Activated T-cell treated with anti-CD3 and anti-CD28 coated beads, Interleukin-2, amount 50 U/mL, for 72 hours (primary cell): ENCODE measurements at places on chromosomes 3 and 15. TPM values are rescaled to one million over a fixed set of nuclear protein-coding genes. Genes with fewer than 3 reads are reported as not detected.

DNA sequence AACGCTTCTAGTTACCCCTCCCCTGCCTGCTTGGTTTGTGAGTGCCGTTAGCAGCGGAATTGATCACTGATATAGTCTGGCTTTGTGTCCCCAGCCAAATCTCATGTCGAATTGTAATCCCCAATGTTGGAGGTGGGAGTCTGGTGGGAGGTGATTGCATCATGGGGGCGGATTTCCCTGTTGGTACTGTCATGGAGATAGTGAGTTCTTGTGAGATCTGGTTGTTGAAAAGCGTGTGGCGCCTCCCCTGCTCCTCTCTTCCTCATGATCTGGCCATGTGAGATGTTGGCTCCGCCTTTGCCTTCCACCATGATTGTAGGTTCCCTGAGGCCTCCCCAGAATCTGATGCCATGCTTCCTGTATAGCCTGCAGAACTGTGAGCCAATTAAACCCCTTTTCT, 47.3 kb upstream of the PGPEP1L start:
- peaks cover 26% of the 10 kb centered on the region for H3K27me3 ChIP-seq
- no peaks in the 10 kb centered on the region for H3K36me3 ChIP-seq
- no peak for DNase-seq

DNA sequence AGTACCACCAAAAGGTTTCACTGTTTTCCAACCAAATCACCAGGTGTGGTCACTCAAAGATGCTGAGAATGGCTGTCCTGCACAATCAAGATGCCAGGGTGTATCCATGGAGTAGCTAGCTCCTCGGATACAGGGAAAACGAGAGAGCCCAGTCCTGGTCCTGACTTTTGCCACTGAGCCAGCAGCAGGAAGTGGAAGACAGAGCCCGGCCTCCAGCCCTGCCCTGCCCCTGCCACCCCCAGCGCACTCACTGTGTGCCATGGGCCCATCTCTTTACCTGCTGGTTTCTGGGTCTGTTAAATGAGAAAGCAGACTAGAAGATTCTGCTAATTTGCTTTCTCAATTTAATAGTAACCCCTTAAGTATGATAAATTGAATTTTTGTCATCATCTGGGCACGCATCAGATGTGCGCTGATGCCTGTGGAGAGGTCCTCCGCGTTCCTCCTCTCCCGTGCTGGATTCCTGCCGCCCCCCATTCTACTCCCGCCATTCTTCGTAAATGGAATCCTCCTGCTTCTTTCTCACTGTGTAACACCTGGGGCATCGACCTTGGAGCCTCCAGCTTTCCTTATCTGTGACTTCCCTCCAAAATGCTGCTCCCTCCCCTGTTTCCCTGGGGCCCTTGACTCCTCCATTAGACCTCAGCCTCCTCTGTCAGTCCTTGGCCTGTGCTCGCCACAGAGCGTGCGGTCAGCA, 18.0 kb downstream of the TNFAIP8L3 start:
- no peak for DNase-seq
- no peak overlapping the region for H3K27ac ChIP-seq
- peaks cover 27% of the 10 kb centered on the region for H3K4me1 ChIP-seq
- no peaks in the 10 kb centered on the region for H3K36me3 ChIP-seq
- peak overlapping the region; percentile 39 for H3K4me3 ChIP-seq

- H3K36me3 ChIP-seq = no peaks in the 10 kb centered on the region
- DNase-seq = no peak
- H3K4me3 ChIP-seq = no peak overlapping the region
- no peaks in the 10 kb centered on the region for H3K4me1 ChIP-seq
- peaks cover 12% of the 10 kb centered on the region for H3K27me3 ChIP-seq
Measured at GRCh38 chr15:23072633-23073032, 33.3 kb upstream of the TUBGCP5 start.

The UROC1 gene
- total RNA-seq = not detected

DNA sequence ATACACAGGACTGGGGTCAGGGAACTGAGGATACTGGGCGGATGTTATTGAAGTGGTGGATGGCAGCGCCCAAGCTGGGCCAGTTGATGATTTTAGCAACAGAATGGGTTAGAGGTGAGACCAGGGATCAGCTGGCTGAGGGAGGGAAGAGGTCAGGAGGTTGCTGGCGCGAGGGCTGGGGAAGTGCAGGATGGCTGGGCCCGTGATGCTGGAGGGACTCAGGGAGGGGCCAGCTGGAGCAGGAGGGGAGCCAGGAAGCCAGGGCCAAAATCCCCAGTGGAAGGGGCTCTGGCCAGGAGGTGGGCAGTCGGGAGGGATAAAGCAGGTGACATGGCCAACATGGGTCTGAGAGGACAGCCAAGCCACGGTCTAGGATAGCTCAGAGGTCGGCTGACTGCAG, 178.0 kb downstream of the NSMCE3 start:
- H3K27me3 ChIP-seq = no peaks in the 10 kb centered on the region
- H3K36me3 ChIP-seq = no peaks in the 10 kb centered on the region
- peaks cover 14% of the 10 kb centered on the region for H3K4me1 ChIP-seq

DNA sequence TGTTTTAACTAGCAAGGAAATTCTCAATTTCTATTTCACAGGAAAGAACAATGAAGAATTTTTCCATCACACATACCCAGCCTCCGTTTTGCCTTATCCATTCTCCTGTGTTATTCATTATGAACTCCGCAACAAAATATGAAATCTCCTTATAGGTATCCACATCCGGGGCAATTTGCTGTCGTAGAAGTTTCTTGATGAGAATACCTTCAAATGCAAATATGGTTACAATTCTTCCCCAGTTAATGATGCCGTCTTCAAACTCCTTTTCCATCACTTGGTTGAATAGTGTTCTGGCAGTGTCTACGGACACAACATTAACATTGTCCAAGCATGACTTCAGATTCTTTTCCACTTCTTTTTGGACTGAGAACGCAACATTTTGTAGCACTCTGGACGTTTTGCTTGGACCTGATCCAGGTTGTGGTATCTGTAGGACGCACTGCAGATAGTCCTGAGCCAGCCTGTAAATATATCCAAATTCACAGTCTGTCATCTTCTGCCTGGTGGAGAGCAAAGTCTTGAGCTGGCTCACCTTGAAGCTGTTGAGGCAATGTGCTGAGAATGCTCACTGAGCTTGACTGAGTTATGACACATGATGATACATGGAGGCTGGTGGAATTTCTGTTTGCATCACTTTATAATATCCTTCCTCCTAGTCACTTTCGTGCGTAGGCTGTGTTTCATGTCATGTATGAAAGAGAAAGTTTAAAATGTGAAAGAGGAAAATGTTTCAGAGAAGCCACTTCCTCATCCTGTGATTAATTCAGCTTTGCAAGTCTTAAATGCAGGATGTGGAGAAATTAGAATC, at the start of gene BCL2A1:
BCL2A1 (minus strand) TSS at position 573 of the 811 bp plus-strand sequence; CDS start at position 496, 77 bp downstream.
- peak; percentile 75 for DNase-seq
- no peaks in the 10 kb centered on the region for H3K27me3 ChIP-seq
- H3K4me3 ChIP-seq = peak within 1 kb of the TSS; percentile 90
- peaks cover 65% of the 10 kb centered on the region for H3K4me1 ChIP-seq
